Prostate gland (tissue), 2 donors: ENCODE measurements at places on chromosomes 13 and 19. TPM values are rescaled to one million over a fixed set of nuclear protein-coding genes. Genes with fewer than 3 reads are reported as not detected.
A peak's percentile ranks its signal among the peaks of the same experiment; 100 is the strongest.

DNA sequence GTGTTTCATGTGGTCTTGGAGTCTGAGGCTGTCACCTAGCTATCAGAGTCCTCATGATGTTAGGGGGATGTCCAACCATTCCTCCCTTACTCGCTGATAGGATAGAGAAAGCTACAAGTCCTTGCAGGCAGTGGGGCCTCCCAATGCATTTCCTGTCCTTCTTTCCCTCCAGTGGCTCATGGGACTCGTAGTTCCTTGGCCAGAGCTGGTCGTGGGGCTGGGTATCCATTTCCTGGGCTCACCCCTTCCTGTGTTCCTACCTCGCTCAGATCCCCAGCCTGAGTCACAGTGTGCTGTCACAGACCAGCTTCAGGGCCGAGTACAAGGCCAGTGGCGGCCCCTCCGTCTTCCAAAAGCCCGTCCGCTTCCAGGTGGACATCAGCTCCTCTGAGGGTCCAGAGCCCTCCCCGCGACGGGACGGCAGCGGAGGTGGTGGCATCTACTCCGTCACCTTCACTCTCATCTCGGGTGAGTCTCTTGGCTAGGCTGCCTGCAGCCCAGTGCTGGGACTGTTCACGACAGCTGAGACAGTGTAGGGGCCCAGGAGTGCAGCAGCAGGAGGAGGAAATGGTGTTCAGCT, 19.1 kb downstream of the TMEM150B start:
- H3K36me3 ChIP-seq, result no peaks in the 10 kb centered on the region
- H3K4me3 ChIP-seq, result no peak overlapping the region
- no peak for DNase-seq
- no peak overlapping the region for H3K27ac ChIP-seq

- no peak for DNase-seq
- H3K4me1 ChIP-seq, result peaks cover 6% of the 10 kb centered on the region
- no peaks in the 10 kb centered on the region for H3K27me3 ChIP-seq
- H3K36me3 ChIP-seq, result no peaks in the 10 kb centered on the region
These were observed 31.0 kb upstream of the MIER2 start for GRCh38 chr19:375395-376110.

- H3K36me3 ChIP-seq, result no peaks in the 10 kb centered on the region
- no peaks in the 10 kb centered on the region for H3K27me3 ChIP-seq
- no peak overlapping the region for H3K27ac ChIP-seq
- no peak overlapping the region for H3K4me3 ChIP-seq
- H3K4me1 ChIP-seq, result no peaks in the 10 kb centered on the region
- no peak for DNase-seq
These were observed 40.7 kb downstream of the PCCA start for GRCh38 chr13:100129605-100130004.

DNA sequence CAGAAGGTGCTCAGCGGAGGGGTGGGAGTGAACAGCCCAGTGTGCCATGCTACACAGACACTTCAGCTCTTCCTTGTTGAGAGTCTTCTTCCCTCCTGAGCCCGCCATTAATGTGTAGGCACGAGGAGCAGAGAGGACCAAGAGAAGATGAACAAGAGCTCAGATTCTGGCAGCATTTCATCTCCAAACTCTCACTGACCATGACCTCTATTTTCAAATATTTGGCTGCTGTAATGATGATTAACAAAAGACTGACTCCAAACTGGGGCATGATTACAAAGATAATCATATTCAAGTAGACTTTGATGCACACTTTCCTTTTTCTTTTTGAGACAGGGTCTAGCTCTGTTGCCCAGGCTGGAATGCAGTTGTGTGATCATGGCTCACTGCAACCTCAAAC, 236.5 kb downstream of the DCLK1 start:
- no peaks in the 10 kb centered on the region for H3K27me3 ChIP-seq
- no peak overlapping the region for H3K4me3 ChIP-seq

GRCh38 chr13:25978961-25979360, 72.9 kb downstream of the SHISA2 start:
- no peak overlapping the region for H3K4me3 ChIP-seq
- H3K36me3 ChIP-seq, result no peaks in the 10 kb centered on the region
- DNase-seq, result no peak

GRCh38 chr19:2796659-2797266, 11.5 kb downstream of the THOP1 start:
- DNase-seq, result no peak
- peak overlapping the region; percentile 65 for H3K27ac ChIP-seq
- no peaks in the 10 kb centered on the region for H3K4me1 ChIP-seq
- H3K4me3 ChIP-seq, result peak overlapping the region; percentile 35
- no peaks in the 10 kb centered on the region for H3K36me3 ChIP-seq
- no peaks in the 10 kb centered on the region for H3K27me3 ChIP-seq

- H3K27me3 ChIP-seq, result no peaks in the 10 kb centered on the region
- H3K4me1 ChIP-seq, result peaks cover 4% of the 10 kb centered on the region
- DNase-seq, result peak; percentile 98
- H3K36me3 ChIP-seq, result no peaks in the 10 kb centered on the region
- H3K27ac ChIP-seq, result peak within 1 kb of the TSS; percentile 91
These were observed at the start of gene ZNF91 for GRCh38 chr19:23395041-23395721. Gene ZNF91, minus strand, starts transcription at chr19:23395471. Its CDS starts 117 bp downstream, at chr19:23395354.

DNA sequence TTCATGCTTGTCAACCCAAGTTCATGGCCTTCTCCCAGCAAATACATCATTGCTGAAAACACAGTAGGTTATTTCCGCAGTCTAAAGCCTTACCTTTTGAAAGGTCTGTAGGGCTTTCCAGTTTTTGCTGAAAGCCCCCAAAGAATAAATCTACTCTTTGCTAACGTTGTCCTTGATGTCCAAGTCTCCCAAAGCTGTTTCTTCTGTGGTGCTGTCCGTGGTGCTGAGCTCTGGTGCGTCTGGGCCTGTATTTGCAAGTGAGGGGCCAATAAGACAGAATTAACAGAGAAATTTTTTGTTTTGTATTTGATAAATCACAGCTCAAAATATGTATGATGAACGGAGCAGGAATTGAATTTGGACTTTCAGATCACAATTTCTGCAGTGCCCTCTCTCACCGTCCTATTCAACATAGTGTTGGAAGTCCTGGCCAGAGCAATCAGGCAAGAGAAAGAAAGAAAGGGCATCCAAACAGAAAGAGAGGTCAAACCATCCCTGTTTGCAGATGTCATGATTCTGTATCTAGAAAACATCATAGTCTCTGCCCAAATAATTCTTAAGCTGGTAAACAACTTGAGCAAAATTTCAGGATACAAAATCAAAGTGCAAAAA, 9.8 kb upstream of the LGALS16 start:
- H3K4me1 ChIP-seq, result no peaks in the 10 kb centered on the region
- DNase-seq, result no peak
- no peaks in the 10 kb centered on the region for H3K27me3 ChIP-seq
- no peak overlapping the region for H3K27ac ChIP-seq

DNA sequence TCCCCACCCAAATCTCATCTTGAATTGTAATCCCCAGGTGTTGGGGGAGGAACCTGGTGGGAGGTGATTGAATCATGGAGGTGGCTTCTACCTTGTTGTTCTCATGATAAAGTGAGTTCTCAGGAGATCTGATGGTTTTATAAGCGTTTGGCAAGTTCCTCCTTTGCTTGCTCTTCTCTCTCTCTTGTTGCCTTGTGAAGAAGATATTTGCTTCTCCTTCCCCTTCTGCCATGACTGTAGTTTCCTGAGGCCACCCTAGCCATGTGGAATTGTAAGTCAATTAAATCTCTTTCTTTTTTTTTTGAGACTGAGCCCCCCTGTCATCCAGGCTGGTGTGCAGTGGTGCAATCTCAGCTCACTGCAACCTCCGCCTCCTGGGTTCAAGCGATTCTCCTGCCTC, 34.4 kb downstream of the VSTM1 start:
- no peak overlapping the region for H3K27ac ChIP-seq
- DNase-seq, result no peak

DNA sequence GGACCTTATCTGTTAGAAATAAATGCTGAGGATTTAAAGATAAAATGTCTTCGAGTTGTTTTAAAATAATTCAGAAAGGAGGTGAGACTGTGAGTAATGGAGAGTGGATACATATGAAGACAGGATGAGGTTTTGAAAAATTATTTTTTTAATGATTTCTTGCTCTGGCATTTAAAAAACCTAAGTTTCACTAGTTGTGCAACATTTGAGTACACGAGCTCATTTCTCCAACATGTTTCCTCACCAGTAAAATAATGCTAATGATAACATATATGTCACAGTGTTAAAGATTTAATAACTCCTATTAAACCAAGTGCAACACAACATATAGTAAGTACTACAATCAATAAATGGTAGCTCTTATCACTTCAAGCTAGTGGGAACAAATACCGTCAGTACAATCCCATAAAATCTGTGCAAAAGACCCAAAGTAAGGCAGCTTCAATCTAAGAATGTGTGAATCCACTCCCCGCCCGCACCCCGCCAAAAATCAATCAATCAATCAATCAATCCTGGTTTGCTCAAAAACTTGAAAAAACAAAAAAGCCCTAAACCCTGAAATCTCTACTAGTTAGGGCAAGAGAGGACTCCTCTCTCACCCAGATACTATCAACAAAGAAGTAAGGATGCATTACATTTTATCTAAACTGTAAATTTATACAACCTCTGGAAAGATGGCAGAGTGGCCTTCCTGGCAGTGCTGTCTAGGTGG, 1.3 kb downstream of the ALG5 start:
- H3K4me3 ChIP-seq, result peak overlapping the region; percentile 64
- H3K4me1 ChIP-seq, result peaks cover 3% of the 10 kb centered on the region
- DNase-seq, result no peak
- no peaks in the 10 kb centered on the region for H3K27me3 ChIP-seq
- peaks cover 5% of the 10 kb centered on the region for H3K36me3 ChIP-seq

DNA sequence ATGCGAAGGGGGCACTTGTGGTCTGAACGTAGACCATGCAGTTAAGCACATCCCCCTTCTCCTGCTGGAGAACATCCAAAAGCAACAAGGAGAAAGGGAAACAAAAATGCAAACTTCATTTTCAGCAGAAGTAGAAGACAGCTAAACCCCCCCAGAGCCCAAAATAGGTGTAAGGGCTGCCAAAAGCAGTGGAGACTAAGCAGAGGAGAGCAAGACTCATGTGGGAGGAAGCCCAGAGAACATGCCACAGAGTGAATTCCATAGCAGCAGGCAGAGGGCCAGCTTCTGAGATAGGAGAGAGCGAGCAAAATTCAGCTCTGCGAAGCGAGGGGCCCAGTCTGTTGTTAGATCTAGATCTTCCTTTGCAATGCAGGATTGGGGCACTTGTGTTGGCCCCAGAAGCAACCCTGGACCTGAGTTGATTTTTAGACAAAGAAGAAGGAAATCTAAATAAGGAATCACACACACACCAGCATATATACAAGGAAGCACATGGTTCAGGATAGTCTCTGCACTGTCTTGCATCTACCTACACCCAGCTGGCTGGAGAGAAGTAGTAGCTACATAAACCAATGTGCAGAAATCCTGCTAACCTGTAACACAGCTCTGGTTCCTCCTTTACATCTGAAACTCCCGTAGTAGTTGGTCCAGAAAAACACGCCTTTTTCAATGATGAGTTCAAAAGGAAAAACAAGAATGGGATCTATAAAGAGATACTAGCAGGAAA, 199.6 kb downstream of the SPRY2 start:
- H3K27ac ChIP-seq, result no peak overlapping the region
- no peak overlapping the region for H3K4me3 ChIP-seq
- no peaks in the 10 kb centered on the region for H3K36me3 ChIP-seq

Gene SUGP2
- 99.6 TPM for total RNA-seq

Gene SIGLEC7
- total RNA-seq, result not detected

Gene ZNF723
- not detected for total RNA-seq

Gene TINCR
- 6.7 TPM for total RNA-seq

Gene WASF3
- 23.0 TPM for total RNA-seq
